Large intestine (tissue), 12 donors: ENCODE measurements at places on chromosomes 3 and 15.

- no peak for DNase-seq
Observed at GRCh38 chr3:185200639-185201038, 47.8 kb upstream of the C3orf70 start.

DNA sequence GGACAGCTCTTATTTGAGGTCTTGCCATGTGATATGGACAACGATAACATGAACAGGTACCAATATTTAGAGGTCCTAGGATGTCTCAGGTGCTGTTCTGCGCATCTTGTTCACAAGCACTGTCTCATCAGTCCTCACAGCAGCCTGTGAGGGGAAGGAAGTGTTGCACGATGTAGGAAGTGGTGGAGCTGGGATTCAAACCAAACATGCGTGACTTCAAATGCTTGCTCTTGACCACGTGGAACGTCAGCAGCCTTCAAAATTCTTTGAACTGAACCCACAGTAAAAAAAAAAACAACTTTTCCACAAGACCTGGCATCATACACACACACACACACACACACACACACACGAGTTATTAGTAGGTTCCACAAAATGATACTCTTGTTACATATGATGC is 153.4 kb upstream of the SMAD3 start:
- no peak for DNase-seq

GRCh38 chr15:96418146-96418545 is 87.6 kb downstream of the NR2F2 start:
- DNase-seq, result no peak

- DNase-seq, result no peak
Observed at GRCh38 chr15:32715276-32715675, 2.5 kb upstream of the GREM1 start.

DNA sequence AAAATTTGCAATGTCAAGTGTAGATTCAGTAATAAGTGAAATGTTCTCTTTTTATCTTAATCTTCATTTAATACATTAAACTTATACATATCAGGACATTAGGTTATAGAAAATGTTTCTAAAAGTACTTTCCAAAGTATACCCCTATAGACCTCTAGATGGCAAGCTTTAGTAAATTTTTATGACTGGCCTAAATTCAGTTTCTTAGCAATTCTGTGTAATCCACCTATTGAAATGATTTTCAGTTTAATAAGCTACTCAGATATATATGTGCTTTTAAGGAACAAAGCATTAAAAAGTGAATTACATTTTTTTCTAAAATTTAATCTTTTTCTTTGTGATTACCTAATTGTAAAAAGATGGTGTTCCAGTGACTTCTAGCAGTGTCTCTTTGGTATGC is 342.2 kb downstream of the GBE1 start:
- DNase-seq, result no peak

- DNase-seq, result peak; percentile 75
Observed at GRCh38 chr3:99920481-99921376, 103.1 kb downstream of the CMSS1 start.

GRCh38 chr15:95843241-95843910 is 487.1 kb upstream of the NR2F2 start:
- no peak for DNase-seq

DNA sequence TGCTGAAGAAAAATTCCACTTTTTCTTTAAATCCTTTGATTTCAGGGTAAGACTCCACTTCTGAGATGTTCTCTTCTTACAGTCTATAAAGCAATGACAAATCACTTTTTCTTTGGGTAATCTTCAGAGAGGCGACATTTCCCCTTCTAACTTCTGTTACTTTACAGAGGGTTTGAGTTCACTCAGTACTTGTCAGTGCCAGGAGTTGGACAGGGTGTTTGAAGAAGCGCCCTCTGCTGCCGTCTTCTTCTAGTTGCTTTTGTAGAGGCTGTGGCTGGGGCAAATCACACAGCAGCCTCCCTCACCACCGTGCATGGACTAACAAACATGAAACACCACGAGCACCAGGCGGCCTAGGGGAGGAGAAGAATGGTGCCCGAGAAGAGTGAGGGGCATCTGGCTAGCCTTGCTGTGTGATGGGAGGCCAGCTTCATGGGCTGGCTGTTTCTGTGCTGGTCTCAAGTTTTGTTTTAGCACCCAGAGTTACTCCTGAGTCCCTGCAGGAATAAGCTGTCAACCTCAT is at the start of gene CD80:
CD80 (minus strand) TSS at position 174 of the 523 bp plus-strand sequence. CDS start 1,886 bp downstream, outside the sequence.
- DNase-seq, result peak; percentile 45

- no peak for DNase-seq
Observed at GRCh38 chr3:57852896-57853295, 96.8 kb downstream of the SLMAP start.

GRCh38 chr15:62929000-62929357 is 113.6 kb upstream of the TPM1 start:
- no peak for DNase-seq

GRCh38 chr15:53203454-53203853 is 413.3 kb upstream of the ONECUT1 start:
- DNase-seq, result no peak

DNA sequence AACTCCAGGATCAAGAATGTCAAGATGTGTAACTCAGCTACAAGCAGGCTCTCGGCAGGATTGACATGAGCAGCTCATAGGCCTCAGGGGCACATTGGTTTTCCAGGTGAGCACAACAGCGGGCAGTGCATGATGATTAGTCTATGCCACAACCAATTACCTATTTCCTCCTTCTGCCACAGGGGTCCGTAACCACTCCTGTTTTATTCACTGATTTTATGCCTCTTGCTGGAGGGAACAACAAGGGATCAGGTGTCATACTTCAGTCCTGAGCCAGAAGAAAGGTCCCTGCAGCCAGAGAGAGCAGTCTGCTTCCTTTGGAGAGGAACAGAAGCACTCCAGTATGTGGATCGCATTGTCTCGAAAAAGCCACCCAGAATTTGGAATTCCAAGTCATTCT is 35.1 kb upstream of the PTPRG start:
- DNase-seq, result no peak

DNA sequence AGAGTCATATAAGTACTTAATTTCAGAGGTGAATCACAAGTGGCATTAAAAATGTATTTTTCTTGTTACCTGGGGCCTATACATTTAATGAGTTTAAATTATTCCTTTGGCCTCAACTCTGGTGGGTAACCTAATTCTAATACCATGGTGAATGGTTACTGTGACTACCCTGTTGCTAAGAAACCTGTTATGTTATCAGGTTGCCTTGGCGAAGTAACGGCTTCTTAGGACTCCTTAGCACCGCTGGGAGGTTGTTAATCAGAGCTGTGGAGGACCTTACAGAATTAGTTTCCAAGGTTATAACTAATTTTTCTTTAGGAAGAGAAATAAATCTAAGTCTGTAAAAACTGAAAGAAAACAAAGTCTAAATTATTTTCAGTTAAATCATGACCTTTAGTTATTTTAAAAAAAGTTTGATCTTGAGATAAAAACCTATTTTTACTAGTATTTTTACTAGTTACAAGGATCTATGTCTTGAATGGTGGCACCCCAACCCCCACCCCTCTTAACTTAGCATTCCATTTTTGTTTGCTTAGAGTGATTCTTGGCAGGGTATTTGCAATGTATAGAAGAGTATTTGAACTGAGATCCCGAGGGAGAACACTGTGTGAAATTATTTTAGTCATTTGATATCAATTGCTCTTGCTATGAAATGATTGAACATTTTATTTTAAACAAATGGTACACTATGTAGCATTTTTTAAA is 155.5 kb downstream of the FNDC3B start:
- DNase-seq, result no peak

DNA sequence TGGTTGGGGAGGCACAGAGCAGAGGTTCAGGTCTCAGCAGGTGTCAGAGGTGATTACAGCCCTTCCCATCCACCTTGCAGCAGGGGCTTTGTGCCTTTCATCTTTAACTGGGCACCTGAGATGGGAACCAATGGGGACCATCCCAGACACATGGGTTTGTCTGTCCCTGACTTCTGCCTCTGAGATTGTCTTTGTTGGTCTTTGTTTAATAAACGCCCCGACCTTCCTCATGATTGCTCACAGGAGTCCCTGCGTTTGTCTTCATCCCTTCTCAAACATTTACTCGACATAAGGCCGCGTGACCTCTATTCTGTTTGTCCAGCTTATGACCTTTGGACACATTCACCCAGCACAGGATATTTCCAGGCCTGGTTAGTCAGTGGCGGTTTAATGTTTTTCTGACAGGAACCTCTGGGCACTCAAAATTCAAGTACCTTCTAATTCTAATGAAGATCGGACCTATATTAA is 5.9 kb downstream of the ZSCAN2 start:
- peak; percentile 80 for DNase-seq

- no peak for DNase-seq
Observed at GRCh38 chr15:38587214-38587613, 22.6 kb upstream of the RASGRP1 start.

DNA sequence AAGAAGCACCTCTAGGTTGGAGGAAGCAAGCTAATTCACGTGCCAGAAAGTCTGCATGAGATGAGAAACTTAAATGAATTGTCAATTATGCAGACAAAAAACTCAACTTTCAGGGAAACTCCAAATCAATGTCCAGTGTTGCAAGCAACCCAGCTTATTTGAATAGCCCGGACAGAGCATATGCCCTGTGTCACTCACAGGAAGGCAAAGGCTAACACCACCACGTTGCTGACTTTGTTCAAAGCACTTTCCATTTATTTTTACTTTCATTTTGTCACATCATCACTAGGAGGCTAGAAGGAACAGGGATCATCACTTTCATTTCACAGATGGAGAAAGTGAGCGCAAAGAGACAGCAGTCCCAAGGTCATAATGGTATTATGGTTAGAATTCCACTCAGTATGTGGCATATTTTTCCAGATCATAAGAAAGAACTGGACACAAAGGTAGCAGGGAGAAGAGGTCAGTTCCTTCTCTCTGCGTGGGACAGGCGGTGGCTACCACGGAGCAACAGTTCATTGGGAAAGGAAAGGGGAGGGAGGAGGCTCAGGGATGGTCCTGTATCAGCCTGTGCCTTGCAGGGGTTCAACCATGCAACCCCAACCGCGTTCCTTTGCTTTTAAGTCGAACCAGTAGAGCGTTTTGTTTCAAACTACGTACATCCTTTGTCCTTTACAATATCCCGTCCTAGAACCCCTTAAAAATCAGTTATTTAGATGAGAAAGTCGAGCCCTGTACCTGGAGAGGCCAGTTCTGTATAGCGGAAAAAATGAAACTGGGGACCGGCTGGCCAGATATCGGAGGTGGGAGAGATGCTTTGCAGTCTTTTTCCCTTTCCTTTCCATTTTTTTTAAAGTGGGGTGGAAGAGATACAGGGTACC is 1.1 kb downstream of the HEG1 start:
- peak; percentile 84 for DNase-seq

DNA sequence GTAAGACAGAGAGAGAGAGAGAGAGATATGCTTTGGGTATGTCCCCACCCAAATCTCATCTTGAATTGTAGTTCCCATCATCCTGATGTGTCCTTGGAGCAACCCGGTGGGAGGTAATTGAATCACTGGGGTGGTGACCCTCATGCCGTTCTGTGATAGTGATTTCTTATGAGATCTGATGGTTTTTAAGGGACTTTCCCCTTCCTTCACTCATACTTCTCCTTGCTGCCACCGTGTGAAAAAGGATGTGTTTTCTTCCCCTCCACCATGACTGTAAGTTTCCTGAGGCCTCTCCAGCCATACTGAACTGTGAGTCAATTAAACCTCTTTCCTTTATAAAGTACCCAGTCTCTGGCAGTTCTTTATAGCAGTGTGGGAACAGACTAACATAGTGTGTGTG is 60.3 kb downstream of the EOMES start:
- DNase-seq, result no peak

DNA sequence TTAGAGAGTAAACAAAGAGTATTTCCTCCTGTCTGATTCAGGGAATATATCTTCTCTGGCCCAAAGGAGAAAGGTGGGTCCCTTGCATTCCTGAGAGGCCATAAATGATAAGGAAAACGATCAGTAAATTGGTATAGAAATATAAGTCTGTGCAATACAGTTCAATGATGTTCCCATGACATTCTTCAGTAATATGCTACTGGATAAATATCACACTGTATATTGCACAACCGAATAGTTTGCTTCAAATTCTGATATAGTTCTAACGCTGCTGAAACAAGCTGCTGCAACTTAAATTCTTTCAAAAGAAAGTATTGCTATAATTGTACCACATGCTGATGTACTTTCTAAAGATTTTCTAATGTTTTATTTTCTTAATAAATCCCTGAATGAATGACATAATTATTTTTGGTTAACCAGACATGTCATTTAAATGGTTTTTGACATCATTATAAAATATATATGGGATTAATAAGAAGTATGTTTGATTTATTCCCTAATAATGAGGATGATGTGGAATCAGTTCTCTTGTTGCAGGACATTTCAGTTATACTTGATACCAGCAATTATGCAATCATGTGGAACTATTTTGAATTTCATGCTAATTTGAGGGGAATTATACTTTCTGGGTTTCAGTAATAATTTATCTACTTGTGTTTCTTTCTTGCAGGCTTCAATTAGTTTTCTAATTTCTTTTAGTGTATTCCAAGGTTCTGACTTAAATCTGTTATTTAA is 44.9 kb downstream of the FGF7 start:
- no peak for DNase-seq

DNA sequence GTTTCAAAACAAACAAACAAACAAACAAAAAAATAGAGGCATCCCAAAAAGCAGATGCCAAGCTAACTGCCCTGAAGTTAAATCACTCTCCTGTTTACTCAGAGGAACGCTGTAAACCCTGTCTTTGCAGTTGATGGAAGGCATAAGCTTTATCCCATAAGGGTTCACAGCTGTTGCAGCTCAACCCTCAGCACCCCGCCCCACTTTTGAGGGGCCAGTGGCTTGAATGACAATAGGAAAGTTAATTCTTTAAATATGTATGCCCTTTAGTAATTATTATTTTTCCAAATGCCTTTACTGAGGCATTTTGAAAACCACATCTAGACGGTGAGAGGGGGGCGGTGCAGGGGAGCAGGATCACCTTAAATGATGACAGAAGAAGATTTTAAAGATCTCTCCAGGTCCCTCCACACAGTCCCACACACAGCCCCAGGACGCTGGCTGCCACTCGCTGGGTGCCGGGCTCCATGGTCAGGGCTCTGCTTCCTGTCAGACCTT is 272.1 kb downstream of the FAM43A start:
- no peak for DNase-seq

DNA sequence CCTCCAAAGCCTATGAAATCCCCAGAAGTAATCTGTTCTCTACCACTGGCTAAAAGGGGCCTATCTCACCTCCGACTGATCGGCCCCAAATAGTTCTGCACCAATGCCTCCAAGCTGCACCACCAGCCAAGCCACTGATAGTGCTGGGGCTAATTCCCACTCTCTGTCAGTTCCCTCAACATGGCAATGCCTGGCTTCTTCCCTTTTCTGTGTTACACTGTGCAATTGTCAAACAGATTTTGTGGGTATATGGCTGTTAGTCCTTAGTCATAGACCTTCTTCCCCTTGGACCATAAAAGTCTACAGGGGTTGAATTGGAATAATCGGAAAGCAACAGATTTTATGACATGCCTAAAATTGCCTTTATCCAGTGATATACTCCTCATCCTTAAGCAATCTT is 9.3 kb upstream of the UBE2E2 start:
- DNase-seq, result no peak

DNA sequence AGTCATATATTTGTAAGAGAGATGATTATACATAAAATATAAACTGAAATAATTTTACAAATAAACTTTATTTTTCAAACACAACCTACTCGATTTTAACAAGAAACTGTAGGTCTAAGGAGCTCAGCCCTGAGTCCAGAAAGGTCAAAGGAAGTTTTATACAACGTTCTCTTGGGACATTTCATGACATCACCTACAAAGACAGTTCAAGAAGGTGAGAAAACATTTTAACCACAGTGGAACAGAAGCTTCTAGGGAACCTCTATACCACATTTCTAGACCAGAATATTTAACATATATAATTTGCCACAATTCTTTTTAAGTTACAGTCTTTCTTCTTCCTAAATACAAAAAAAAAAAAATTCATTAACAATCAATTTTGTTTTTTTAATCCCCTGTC is 40.1 kb downstream of the CBLB start:
- DNase-seq, result no peak

- DNase-seq, result peak; percentile 44
Observed at GRCh38 chr15:43285609-43286037, 18.9 kb upstream of the TGM5 start.
